ENCODE measurements at places on chromosomes 6 and 20.

GRCh38 chr6:16049168-16049567 is 79.7 kb upstream of the MYLIP start:
- peak; percentile 7 for DNase-seq

GRCh38 chr6:82924799-82925535 is 140.7 kb downstream of the UBE3D start:
- peak; percentile 79 for DNase-seq

GRCh38 chr6:152107973-152108372 is 300.5 kb downstream of the ESR1 start:
- no peak for DNase-seq

DNA sequence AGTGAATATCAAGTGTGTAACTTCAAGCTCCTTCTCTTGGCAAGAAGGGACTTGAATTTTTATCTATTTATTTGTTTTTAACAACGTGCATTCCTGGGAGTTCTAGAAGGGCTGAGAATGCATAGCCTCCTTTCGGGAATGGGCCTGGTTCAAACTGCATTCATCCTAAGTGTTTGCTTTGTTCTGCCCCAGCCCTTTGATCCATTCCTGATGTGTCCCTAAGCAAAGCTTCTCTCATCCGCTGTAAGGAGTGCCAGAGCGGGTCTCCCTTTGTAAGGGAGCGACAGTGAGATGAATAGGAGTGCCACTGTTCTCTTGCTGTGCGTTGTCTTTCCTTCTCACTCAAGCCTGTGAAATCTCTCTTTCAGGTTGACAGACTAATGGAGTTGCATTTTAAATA is 61.0 kb upstream of the VSTM2L start:
- no peak for DNase-seq

DNA sequence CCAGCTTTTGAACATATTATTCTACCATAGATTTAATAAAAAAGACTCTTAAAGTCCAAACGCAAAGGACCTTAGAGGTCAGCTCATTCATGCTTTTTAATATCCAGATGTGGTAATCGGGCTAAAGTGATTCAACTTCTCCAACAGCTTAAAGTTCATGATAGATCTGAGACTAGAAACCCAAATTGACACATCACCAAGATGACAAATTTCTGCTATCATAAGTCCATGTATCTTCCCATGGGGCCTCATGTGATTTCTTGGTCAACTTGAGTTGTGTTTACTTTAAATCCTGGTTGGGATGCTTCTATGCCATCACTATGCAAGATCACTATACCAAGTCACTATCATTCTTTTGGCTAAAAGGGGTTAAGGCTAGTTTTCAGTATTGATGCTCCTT is 56.0 kb downstream of the SLC24A3 start:
- no peak for DNase-seq

GRCh38 chr6:140183881-140184280 is 809.4 kb upstream of the CITED2 start:
- DNase-seq = no peak

GRCh38 chr6:108106261-108106660 is 31.7 kb upstream of the OSTM1 start:
- no peak for DNase-seq

DNA sequence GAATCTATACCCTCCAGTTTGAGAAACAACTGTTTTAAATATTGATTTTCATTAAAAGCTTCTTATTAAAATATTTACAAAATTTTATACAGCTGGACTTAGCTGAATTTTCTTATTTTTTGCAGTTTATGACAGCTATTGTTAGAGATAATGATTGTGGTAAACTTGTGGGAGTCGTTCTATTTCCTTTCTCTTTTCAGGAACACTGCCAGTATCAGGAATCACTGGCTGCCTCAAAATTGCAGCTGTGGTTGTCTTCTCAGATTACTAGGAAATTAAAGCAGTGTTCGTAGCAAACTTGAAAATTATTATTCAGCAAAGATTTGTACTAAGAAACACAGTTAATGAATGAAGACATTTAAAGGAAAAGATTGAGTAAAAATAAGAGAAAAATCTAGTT is 311.0 kb downstream of the CENPW start:
- DNase-seq = no peak

GRCh38 chr6:132571774-132572173 is 1.7 kb downstream of the TAAR6 start:
- DNase-seq = no peak

DNA sequence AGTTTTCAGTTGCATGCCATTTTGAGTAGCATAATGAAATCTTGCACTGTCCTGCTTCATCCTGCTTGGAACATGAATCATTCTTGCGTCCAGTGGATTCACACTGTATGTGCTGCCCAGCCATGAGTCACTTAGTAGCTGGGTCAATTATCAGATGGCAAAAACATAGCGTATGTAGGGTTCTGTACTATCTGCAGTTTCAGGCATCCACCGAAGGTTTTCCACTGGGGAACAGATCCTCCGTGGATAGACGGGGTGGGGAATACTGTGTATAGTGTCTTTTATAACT is 61.4 kb downstream of the IL22RA2 start:
- peak; percentile 75 for DNase-seq

DNA sequence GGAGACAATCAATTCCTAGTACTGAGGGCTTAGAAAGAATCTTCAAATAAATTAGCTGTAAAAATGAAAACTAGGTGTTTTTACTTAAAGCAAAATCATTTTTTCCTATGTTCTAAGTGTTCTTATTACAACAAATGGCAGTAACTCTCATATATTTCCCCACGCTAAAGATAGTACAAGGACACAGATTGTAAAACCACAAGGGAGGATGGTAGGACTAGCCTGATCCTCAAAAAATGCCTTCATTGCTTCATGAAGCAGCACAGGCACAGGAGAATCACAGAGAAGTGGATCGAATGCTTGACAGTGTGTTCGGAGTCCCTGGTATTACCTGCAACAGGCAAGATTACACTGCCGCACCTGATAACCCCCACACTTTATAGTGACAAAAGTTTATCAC is 58.5 kb downstream of the SAMD3 start:
- no peak for DNase-seq

GRCh38 chr20:37744347-37744746 is 50.5 kb downstream of the CTNNBL1 start:
- DNase-seq = no peak

- no peak for DNase-seq
Measured at GRCh38 chr20:35360033-35360432, 51.7 kb downstream of the UQCC1 start.

DNA sequence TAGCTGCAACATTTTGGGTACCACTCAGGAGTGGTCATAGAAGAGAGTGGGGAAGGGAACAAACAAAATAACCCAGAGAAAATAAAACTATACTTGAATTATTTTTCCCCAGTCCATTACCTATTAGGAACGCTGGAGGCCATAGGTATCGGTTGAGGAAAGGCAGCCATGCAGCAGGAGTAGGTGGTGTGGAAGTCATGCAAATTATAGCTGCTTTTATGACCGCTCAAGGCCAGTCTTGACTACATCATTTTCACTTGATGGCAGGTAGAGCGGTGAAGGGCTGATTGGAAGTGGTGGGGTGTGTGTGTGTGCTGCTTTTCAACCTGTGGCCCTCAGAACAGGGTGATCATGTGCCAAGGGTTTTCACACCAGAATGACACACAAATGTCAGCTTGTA is 36.5 kb upstream of the KIF13A start:
- DNase-seq = no peak

DNA sequence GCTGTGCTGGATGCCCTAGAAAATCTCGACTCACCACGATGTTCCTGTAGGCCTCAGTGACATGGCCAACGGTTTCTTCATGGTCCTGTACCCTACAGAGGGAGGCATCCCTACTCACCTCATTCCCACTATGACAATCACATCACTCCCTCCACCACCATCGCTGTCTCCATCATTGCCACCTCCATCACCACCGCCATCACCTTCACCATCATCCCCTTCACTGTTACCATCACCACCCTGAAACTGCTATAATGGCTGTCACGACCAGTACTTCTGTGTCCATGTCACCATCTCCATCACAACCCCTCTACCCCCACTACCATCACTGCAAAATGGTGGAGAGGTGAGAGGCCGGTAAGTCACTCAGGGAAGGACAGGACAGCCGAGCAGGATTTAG is 29.8 kb upstream of the MRPS18A start:
- DNase-seq = no peak

GRCh38 chr20:50296450-50297375 is 106.1 kb downstream of the CEBPB start:
- no peak for DNase-seq

DNA sequence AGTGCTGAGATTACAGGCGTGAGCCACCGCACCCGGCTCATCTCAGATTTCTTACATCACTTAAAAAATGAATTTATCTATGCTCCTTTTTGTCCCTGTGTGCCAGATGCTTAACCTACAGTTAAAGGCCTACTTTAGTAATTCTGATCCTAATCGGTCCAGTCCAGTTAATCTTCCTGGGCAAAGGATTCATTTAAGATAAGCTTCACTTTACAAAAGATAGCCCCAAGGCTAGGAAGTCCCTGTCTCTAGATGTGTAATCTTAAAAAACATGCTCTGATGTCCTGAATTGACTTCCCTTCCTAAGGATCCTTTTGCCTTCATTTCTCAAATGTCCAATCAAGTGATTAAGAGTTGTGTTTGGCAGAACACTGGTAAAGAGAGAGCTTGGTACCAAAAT is 68.4 kb upstream of the IPCEF1 start:
- no peak for DNase-seq

DNA sequence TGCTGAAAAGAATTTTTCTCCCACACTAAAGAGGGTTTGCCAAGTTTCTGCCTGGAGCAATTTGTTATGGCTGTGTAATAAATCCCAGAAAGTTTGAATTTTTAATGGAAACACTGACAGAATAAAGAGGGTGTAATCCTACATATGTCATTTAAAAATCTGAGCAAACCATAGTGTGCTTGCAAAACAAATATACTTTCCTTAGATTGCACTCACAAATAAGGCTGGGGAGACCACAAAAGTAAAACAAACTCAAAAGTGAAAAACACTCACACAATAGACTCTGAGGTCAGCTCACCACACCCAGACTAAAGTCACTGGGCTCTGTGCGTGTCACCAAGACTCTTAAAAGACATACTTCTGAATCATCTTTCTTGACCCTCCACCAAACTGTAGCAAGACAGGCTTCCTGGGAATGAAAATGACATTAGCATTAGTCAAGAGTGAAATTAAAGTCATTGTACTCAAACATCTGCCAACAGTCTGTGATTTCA is 4.8 kb upstream of the ATXN1 start:
- DNase-seq = peak; percentile 82

GRCh38 chr20:52798124-52798523 is 174.0 kb upstream of the TSHZ2 start:
- peak; percentile 67 for DNase-seq

DNA sequence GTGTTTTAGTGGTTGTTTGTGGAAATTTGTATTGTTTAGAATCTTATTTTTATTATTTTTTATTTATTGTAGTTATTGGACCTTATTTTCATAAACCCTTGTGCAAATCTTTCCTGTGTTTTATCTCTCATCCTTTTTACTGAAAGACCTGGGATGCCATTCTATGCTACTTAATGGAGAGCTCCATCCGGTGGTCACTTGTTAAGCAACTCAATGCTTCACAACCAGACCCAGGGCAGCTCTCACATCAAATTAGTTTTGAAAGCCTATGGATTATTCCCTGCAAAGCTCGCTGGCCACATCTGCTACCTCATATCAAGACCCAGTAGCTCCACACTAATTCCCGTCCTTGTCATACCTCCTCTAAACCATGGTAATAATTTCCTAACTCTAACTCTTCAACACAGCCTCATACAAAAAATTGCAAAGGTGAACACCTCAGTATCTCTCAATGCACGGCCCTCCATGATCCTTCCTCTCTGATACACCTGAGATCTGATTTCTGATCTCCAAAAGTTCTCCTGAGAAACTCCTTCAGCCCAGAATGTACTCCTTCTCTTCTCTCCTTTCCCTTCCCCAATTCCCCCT is 296.6 kb upstream of the MANEA start:
- peak; percentile 31 for DNase-seq

DNA sequence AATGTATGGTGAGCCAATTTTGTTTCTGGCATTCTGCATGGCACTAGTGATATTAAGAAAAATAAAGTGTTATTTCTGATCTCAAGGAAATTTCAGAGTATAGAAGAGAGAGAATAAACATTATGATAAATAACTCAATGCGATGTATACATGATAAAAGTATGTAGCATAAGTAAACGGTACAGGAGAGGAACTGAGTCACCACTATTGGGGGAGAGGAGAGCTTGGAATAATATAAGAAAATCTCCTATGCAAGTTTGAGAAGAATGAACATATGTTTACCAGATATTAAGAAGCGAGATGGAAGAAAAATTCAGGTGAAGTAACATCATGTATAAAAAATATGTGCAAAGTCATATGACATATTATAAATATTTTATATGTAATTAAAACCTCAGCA is 1230.3 kb upstream of the CITED2 start:
- peak; percentile 26 for DNase-seq

DNA sequence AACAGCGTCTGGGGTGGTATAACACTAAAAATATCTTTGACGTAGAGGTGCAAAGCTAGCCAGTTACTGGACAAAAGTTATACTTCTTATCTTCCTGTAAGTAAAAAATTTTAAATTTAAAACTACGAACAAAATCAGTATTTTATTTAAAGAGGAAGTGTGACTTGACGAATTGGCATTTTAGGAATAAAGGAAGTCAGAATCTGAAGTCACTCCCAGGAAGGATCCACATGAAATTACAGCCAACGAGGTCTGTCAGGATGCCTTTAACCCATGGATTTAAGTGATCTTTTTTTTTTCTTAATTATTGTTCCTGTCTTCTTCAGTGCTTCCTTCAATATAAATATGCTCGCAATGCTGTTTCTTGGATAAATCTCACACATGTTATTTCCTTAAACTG is 27.2 kb upstream of the SNX9 start:
- no peak for DNase-seq

- DNase-seq = no peak
Measured at GRCh38 chr20:37376324-37376723, 30.4 kb downstream of the SRC start.

GRCh38 chr6:90385759-90386313 is 89.2 kb upstream of the BACH2 start:
- DNase-seq = no peak

GRCh38 chr6:169252505-169253189 is 999 bp downstream of the THBS2 start:
- DNase-seq = no peak

- no peak for DNase-seq
Measured at GRCh38 chr6:160396292-160396691, 48.1 kb downstream of the SLC22A3 start.

GRCh38 chr6:167287513-167288048 is 3.5 kb upstream of the UNC93A start:
- DNase-seq = no peak

GRCh38 chr20:51221791-51222408 is 199.0 kb upstream of the KCNG1 start:
- DNase-seq = peak; percentile 62

DNA sequence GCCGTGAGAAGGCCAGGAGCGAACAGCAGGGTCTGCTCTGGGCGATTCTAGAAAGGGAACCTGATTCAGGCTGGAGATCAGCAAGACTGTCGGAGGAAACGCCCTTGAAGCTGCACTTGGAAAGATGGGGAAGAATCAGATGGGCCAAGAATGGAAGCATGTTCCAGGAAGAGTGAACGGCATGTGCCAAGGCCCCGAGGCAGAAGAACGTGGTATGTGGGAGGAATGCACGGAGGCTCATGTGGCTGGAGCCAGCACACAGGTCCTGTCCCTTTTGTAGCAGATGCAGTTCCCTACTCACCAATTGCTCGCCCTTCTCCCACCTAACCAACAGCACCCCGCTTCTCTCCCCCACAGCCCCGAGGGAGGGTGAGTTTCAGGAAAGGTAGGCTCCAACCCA is 180.6 kb downstream of the TFAP2C start:
- DNase-seq = no peak
